Suppressor macrophage treated with lipopolysaccharide for 1 hour (primary cell): ENCODE measurements at places on chromosomes 2 and 18.
A peak's percentile ranks its signal among the peaks of the same experiment; 100 is the strongest.

DNA sequence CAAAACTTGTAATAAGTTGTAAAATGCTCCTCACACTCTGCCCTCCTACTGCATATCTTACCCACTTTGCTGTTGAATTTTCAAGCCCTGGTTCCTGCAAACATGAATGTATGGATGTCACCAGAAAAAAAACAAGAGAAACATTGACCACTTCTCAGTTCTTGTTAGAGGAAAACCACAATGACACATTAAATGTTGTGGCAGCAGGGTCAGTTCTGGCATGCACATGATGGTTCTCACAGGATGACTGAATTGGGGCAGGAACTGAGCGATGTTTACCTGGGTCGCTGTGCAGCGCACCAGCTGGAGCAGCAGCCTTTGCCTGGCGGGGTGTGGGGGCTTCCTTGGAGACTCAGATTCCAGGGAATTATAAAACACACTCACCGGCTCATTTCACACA, 14.0 kb upstream of the PRKCE start:
- peak; percentile 74 for DNase-seq

DNA sequence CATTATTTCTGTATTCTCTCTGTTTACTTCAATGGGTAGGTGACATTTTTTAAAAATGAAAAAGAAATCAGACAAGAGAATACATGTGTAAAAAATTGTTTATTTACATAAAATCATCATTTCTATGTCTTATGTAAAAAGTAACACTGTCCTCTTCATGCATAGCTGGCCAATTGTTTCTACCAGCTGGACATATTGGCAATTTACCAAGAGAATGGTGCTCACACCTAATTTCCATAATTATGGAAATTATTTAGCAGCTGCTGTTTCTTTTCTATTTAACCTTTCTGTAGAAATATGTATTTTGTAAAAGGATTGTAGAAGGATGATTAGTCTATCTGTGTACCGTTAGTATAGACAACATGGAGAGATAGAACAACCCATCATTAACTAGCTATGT, 791.9 kb downstream of the TRIB2 start:
- no peak for DNase-seq

DNA sequence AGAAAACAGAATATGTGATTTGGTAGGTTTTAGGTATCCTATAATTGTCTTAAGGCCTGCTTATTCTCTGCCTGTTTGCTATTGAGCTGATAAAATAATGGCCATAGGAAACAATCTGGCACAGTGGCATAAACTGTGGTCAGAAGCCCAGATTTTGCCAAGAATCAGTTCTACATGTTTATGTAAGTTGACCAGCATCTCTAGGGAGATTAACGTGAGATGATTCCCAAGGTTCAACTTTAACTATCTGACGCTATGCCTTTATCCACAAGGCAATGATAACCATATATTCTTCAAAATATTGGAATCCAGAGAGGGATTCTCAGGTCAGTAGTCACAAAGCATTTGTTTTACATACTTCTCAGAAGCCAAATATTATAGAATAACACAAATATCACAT, 25.6 kb downstream of the AP1S3 start:
- no peak for DNase-seq

DNA sequence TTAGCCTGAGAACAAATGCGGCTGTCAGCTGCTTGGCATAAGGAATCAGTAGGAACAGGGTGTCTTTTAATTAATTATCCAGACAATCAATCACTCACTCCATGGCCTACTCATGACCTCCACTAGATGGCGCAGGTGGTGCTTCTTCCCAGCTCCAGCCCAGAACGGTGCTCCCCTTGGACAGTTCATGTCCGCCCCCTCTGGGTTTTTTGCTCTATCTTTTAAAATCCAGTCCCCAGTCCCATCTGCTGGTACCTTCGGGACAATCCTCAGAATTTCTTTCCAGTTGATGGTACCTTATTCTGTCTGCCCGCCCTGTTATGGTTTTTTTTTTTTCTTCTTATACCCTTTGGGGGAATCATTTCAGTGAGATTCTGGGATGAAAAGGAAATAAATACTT, 99.8 kb downstream of the CACNB4 start:
- DNase-seq, result peak; percentile 86

GRCh38 chr2:72214429-72215143, 66.9 kb upstream of the CYP26B1 start:
- no peak for DNase-seq

DNA sequence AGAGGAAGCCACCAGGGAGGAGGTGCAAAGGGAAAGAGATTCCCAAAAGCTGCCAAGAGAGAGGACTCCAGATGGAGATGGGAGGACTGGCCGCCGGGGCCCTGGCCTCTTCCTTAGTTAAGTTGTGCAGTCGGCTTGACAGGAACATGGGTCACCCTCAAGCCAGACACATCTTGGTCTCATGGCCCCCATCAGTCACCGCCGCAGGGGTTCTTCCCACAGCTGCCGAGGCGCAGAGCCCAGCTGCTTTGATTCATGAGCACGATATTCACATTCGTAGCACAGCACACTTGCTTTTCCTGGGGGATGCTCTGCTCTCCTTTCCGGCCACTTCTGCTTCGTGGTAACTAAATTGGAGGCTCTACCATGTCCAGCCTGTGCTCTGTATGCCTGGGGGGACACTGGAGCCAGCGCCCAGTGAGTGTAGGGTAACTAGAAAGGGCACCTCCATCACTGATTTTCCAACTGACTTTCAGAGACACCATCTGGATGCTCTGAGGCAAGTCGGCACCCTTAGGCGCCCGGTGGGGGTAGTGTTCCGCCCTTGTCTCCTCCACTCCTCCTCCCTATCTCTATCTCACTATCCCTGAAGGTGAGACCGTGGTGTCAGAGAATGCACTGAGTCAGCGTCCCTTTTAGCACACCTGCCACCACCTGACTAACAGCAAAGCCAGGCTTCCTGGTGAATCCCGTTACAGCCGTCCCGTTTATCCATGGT, 13.3 kb downstream of the TWIST2 start:
- DNase-seq, result no peak

- DNase-seq, result peak; percentile 72
Observed at GRCh38 chr2:66432801-66433694, 1.9 kb upstream of the MEIS1 start.

DNA sequence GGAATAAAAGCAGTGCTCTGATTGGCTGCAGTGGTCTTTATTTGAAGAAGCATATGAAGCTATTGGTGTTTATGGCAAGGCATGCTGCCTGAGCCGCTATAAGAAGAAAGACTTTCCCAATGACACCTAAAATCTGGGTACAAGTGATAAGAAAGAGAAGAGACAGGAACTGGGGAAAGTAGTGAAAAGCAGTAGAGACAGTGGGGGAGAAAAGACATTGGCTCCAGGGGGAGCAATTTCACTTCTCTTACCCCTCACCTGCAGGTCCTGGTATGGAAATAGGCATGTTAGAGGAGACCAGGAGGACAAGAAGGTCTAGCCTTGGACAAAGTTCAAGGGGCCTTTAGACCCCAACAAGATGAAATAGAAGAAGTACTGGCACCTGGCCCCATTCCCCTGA, 47.1 kb downstream of the PLCL1 start:
- DNase-seq, result no peak

DNA sequence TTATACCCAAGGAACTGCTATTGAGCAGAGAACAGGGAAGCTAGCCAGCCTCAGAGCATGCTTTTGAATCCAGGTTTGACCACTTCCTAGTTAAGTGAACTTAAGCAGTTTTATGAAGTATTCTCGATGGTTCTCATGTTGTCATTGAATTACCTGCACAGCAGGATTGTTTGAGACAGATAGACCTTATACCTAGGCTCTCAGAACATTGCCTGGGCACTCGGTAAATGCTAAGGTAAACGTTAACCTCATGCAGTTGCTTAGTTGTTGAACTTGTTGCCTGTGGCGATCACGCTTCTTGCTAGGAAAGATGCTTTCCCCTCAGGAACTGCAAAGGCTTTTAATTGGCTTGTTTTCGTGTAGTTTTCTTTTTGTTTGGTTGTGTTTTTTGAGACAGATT, 34.0 kb upstream of the CHMP1B start:
- no peak for DNase-seq

GRCh38 chr18:49193897-49194296, 243.1 kb upstream of the SMAD7 start:
- DNase-seq, result no peak

DNA sequence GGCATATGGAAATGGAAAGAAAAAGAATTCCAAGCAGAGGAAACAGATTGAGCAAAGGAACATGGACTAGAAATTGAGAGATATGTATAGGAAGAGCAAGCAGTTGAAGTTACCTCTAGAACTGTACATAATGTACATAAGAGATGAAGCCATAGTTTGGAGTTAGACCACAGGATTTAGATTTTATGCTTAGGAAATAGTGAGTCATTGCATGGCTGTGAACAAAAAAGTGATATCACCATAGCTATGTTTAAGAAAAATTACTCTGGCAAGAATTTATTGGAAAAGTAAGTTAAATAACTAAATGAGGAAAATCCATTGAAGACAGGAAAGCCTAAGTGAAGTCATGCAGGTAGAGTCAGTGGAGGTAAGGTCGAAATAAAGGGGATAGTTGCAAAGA, 99.4 kb upstream of the GALNT5 start:
- no peak for DNase-seq

- no peak for DNase-seq
Observed at GRCh38 chr2:120447127-120447785, 101.3 kb downstream of the INHBB start.
